ENCODE measurements at places on chromosomes 5 and 9. TPM values are rescaled to one million over a fixed set of nuclear protein-coding genes. Genes with fewer than 3 reads are reported as not detected.

The SEMA4D gene
- 16.7 TPM for total RNA-seq

- H3K27ac ChIP-seq = no peak overlapping the region
- H3K4me1 ChIP-seq = no peaks in the 10 kb centered on the region
- no peak for DNase-seq
- no peaks in the 10 kb centered on the region for H3K36me3 ChIP-seq
These were observed 48.4 kb downstream of the YIPF5 start for GRCh38 chr5:144122081-144122480.

The OBP2B gene
- not detected for total RNA-seq

DNA sequence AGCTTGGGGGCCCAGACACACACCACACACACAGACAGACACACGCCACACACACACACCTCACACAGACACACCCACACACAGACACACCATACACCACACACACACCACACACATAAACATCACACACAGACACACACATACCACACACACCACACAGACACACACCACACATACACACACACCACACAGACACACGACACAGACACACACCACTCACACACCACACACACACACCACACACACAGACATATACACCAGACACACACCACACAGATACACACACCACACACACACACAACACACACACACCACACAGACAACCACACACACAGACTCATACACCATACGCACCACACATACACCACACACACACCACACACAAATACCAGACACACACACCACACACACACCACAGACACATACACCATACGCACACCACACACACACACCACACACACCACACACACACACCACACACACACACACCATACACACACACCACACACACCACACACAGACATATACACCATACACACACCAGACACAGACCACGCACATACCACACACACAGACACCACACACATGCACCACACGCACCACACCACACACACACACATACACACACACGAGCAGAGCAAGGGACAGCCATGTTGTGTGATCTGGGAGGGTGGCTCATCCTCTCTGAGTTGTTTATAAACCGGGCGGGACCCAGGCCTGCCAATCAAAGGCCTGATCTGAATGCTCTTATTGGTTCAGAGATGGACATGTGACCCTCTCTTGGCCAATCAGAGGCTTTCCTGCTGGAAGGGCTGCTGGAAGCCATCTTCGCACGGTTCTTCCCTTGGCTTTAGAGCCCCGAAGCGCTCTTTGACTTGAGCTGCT is 148.3 kb downstream of the GAPVD1 start:
- H3K4me1 ChIP-seq = no peaks in the 10 kb centered on the region
- no peaks in the 10 kb centered on the region for H3K27me3 ChIP-seq
- H3K27ac ChIP-seq = no peak overlapping the region
- peak; percentile 82 for DNase-seq
- H3K4me3 ChIP-seq = no peak overlapping the region

DNA sequence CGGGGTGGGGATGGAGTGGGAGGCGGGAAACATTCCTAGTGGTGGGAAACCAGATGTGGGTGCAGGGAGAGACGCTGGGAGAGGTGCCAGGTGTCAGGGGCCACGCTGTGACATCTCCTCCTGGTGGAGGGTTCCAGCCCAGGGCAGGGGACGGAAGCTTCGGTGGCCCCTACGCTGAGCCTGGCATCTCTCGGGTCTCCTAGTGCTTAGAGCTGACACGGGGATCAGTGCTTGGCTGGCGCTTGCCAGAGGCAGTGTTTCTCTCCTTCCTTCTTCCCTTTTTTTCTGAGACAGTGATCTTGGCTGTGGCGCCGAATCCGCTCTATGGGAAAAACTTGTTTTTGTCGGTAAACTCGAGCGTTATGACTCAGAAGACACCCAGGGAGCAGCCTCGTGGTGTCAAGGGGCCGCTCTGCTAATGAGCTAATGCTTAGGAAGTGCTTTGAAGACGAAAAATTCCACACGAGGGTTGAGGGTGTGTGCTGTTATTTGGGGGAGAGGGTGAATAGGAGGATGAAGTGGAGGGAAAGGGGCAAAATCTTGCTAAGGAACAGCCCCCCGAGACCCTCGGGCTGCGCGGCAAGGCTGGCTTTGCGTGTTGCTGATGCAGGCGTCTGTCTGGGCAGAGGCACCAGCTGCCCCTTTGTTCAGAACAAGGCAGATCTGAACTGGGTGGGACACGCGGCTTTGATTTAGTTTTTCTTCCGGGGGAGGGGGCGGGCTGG is 20.4 kb upstream of the IER5L start:
- H3K4me1 ChIP-seq = peaks cover 7% of the 10 kb centered on the region
- no peak overlapping the region for H3K27ac ChIP-seq
- no peak overlapping the region for H3K4me3 ChIP-seq

GRCh38 chr5:151491062-151491461 is 43.7 kb downstream of the SLC36A1 start:
- H3K36me3 ChIP-seq = no peaks in the 10 kb centered on the region
- no peak overlapping the region for H3K4me3 ChIP-seq
- H3K4me1 ChIP-seq = no peaks in the 10 kb centered on the region
- H3K27me3 ChIP-seq = no peaks in the 10 kb centered on the region
- no peak overlapping the region for H3K27ac ChIP-seq
- no peak for DNase-seq

The LECT2 gene
- not detected for total RNA-seq

The CAVIN4 gene
- 3.9 TPM for total RNA-seq

GRCh38 chr5:132055441-132055807 is 5.0 kb upstream of the IL3 start:
- H3K27me3 ChIP-seq = no peaks in the 10 kb centered on the region
- no peak overlapping the region for H3K27ac ChIP-seq
- DNase-seq = no peak
- no peaks in the 10 kb centered on the region for H3K36me3 ChIP-seq
- no peak overlapping the region for H3K4me3 ChIP-seq

The RANBP6 gene
- 16.8 TPM for total RNA-seq

DNA sequence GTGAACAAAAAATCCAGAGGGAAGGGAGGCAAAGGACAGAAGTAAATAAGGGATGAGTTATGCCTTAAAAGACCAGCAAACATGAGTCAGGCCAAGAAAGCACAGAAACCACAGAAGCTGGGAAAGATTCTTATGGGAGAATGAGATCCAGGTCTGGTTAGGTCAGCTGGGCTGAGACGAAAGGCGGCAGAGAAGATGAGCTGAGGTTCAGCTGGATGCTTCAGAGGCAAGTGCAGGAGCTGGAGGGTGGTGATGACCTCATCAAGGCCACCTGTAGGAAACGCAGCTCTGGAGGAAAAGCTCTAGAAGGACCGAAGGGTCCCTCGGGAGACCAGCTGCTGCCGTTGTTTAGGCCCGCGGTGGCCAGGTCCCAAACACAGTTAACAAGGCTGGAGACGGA is 152.0 kb downstream of the MYO10 start:
- no peak overlapping the region for H3K4me3 ChIP-seq
- H3K4me1 ChIP-seq = peaks cover 30% of the 10 kb centered on the region
- H3K36me3 ChIP-seq = peaks cover 66% of the 10 kb centered on the region
- DNase-seq = no peak
- H3K27me3 ChIP-seq = no peaks in the 10 kb centered on the region

The ANKRD18B gene
- not detected for total RNA-seq

The PCDHB9 gene
- total RNA-seq = 5.6 TPM

The CRB2 gene
- 0.47 TPM for total RNA-seq

The SPINK5 gene
- total RNA-seq = not detected

- H3K27me3 ChIP-seq = no peaks in the 10 kb centered on the region
- H3K4me1 ChIP-seq = no peaks in the 10 kb centered on the region
- H3K4me3 ChIP-seq = no peak overlapping the region
- no peak for DNase-seq
- H3K36me3 ChIP-seq = no peaks in the 10 kb centered on the region
- H3K27ac ChIP-seq = no peak overlapping the region
These were observed 403.7 kb upstream of the CCNG1 start for GRCh38 chr5:163033656-163034055.

DNA sequence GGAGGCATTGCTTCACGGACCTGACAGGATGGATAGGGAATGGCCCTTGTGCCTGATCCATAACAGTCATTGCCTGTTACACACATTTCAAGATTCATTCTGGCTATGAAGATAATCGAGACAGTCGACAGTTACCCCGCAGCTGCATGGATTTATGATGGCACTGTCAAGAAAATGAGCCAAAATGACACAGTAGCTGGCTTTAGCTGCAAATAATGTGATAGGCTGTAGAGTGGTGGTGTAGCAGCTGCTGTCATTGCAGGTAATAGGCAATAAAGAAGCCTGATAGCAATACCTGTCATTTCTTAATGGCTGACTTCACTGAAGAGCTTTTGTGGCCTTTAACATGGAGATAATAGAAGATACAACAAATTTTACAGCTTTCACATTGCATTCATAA is 1085.2 kb upstream of the ARRDC3 start:
- no peaks in the 10 kb centered on the region for H3K4me1 ChIP-seq
- no peak for DNase-seq
- no peaks in the 10 kb centered on the region for H3K27me3 ChIP-seq
- no peak overlapping the region for H3K27ac ChIP-seq
- H3K36me3 ChIP-seq = no peaks in the 10 kb centered on the region

DNA sequence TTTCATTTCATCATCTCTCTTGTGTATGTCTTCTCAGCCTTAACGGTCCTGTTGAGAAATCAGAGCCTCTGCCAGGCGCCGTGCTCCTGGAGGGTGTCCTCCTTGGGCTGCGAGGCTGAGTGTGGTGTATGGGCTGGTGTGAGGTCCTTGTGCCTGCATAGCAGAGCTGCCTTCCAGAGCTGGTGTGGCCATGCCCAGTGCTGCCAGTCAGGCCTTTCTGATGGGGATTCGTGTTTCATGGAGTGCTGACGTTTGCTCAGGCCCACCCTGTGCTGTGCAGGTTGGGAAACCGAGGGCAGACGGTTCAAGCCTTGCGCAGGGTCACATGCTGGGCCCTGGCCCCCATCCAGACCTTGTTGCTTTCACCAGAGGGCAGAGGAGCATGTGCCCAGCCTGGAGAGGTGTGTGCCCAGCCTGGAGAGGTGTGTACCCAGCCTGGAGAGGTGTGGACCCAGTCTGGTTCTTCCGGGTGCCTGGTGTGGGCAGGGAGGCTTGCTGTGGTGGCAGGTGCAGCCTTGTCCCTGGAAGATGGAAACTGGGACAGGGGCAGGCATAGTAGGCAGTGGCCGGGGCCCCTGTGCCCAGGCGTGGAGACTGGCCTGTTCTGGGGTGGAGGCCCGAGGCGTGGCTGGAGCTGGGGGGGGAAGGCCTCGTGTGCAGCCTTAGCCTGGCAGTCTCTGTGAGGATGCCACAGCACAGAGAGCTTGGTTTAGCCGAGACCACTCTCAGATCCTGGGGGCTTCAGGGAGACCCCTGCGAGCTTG is 84.0 kb downstream of the RXRA start:
- no peaks in the 10 kb centered on the region for H3K27me3 ChIP-seq
- no peak overlapping the region for H3K4me3 ChIP-seq
- peak overlapping the region; percentile 90 for H3K27ac ChIP-seq
- H3K36me3 ChIP-seq = no peaks in the 10 kb centered on the region
- H3K4me1 ChIP-seq = peaks cover 82% of the 10 kb centered on the region
- DNase-seq = no peak

DNA sequence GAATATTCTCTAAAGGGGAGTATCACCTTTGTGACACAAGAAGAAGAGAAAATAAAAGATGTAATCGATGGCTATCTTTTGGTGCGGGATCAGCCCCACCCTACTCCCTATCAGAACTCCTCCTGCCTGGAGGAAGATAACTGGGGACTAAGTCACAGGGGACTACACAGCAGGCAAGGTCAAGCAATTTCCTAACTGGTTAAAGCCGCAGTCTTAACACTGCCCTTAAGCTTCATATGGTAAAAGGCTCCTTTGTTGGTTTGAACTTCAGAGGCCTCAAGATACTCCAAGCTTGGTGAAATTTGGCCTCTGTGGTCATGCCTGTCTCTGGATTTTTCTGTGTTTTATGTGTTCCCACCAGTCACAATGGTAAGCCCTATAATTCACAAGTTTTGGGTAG is 1.3 kb upstream of the SHISAL2B start:
- H3K4me1 ChIP-seq = no peaks in the 10 kb centered on the region
- H3K4me3 ChIP-seq = no peak overlapping the region
- H3K36me3 ChIP-seq = no peaks in the 10 kb centered on the region
- no peak for DNase-seq

DNA sequence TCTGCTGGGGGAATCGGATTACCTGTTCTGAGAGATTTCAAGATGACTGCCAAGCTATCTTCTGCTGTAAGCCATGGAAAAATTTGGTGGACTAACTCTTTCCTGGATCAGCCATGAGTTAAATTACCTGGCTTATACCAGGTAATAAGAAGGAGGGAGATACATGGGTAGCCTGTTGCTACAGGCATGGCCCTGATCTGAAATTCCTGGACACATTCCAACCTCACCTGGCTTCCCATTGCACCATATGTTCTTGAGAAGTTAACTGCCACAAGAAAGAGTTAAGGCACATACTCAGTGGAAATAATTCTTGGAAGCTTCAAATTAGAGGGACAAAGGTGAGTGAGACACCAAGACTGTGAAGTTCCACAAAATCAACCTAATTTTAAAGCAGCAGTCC is 371.3 kb downstream of the ACTL7B start:
- H3K27me3 ChIP-seq = no peaks in the 10 kb centered on the region
- H3K4me3 ChIP-seq = no peak overlapping the region
- no peak for DNase-seq
- H3K36me3 ChIP-seq = no peaks in the 10 kb centered on the region

- no peaks in the 10 kb centered on the region for H3K36me3 ChIP-seq
- H3K4me3 ChIP-seq = no peak overlapping the region
- H3K27ac ChIP-seq = no peak overlapping the region
- no peaks in the 10 kb centered on the region for H3K4me1 ChIP-seq
- H3K27me3 ChIP-seq = no peaks in the 10 kb centered on the region
These were observed 359.3 kb downstream of the TMEM161B start for GRCh38 chr5:87909382-87909781.

- no peak overlapping the region for H3K27ac ChIP-seq
- H3K36me3 ChIP-seq = no peaks in the 10 kb centered on the region
- no peak for DNase-seq
- H3K4me3 ChIP-seq = no peak overlapping the region
- no peaks in the 10 kb centered on the region for H3K4me1 ChIP-seq
These were observed 378.1 kb upstream of the TLE4 start for GRCh38 chr9:79193501-79194223.

The HK3 gene
- total RNA-seq = 0.84 TPM

GRCh38 chr9:76932757-76933156 is 26.8 kb upstream of the PRUNE2 start:
- no peaks in the 10 kb centered on the region for H3K4me1 ChIP-seq
- DNase-seq = no peak
- H3K27ac ChIP-seq = no peak overlapping the region
- no peak overlapping the region for H3K4me3 ChIP-seq
- H3K27me3 ChIP-seq = peaks cover 5% of the 10 kb centered on the region

The ADAMTS13 gene
- total RNA-seq = 1.3 TPM

DNA sequence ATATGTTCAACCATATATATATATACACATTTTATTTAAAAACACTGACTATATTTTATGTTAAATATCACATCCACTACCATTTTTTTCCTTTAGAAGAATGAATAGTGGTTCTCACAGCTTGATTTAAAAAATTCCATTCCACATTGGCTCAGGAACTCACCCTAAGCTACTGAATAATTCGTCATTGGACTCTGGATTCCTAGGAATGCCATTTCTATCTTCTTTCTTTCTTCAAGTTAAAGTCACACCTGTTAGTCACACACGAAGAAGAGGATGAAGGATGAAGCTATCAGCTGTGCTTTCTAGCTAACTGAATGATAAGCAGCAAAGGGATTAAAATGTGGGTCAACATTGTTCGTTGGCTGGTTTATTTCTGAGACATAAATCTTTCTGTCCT is 7.9 kb downstream of the ELOVL7 start:
- H3K36me3 ChIP-seq = no peaks in the 10 kb centered on the region
- peaks cover 40% of the 10 kb centered on the region for H3K27me3 ChIP-seq
- H3K4me1 ChIP-seq = no peaks in the 10 kb centered on the region
- H3K4me3 ChIP-seq = no peak overlapping the region
- DNase-seq = no peak
